ENCODE measurements at places on chromosomes 4 and X.

DNA sequence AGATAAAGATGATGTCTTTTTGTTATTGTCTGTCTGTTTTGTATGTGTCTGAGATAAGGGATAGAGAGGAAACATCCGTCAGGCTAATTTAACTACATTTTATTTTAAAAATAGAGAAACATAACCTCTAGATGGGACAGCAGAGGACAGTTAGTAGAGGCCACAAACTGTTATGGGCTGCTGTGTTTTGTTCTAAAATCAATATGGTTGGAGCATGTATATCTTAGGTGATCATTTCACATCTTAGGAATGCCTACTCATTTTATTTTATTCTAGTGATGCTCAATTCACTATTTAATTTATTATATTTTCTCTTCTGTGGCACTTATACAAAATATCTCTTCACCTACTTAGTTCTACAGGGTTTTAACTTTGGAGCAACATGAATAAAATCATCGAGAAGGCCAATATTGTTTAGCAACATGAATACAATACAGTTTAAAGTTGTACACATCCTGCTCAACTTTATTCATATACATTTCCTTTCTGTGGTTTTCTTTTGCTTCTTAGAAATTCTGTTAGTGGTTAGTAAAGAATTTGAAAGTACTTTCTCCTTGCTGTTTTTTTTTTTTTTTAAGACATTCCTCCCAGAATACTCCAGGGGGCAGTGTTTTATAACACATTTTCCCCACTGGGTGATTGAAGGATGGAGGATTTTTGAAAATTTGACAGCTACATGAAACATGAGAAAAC is 392.9 kb downstream of the UNC5C start:
- DNase-seq: no peak

- no peak for DNase-seq
Observed at GRCh38 chr4:8201321-8201781, 2.3 kb downstream of the SH3TC1 start.

DNA sequence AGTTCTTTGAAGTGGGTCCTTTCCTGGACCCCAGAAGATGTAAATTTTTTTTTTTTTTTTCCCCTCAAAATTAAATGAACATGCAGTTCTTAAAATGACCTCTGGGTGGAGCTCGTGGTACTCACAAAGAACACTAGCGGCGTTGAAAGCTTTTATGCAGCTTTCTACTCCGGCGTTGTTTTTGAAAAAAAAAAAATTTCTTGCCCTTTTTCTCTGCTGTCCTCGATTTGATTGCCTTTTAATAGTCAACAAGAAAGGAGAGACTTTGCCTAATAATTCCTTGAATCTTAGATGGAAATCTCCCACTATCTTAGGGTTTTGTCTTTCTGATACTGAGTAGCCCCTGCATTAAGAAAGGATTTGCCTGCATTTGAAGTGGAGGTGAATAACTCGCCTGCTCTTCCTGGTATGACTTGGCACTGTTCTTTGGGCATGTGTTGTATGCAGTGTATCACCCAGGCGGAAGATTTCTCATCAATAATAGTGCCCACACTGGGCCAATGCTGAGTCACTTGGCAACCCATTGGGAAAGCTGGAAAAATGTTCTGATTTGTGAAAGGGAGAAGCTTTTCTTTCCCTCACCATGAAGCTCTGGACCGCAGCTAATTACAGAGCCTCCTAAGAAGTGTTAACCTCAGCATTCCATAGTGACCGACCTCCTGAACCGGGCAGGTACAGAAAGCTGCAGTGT is 104.0 kb downstream of the PHEX start:
- DNase-seq: no peak

DNA sequence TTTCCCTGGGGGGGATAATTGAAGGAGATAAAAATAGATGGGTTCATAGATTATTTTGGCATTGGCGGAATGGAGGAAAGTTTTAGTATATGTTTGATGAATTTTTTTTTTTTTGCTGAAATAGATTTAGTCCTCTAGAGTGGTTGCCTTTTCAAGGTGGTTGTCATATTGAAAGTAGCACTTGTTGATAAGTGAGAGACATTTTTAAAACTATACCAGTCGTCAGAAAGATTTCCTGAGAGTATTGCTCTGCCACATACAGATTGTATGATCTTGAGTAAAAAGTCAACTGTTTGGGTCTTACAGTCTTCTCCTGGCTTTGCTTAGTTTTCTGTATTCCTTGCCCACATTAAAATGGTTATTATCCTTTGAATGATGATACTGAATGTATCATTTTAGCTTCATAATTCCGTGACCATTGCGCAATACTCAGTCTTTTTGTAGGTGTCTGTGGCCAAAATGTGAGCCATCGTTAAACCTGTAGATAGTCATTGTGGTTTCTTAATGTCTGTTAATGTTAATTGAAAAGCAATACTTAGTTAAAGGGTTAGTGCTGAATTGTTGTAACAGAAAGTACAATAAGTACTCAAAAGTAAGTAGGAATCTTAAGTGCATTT is 7.1 kb downstream of the SMARCAD1 start:
- no peak for DNase-seq

DNA sequence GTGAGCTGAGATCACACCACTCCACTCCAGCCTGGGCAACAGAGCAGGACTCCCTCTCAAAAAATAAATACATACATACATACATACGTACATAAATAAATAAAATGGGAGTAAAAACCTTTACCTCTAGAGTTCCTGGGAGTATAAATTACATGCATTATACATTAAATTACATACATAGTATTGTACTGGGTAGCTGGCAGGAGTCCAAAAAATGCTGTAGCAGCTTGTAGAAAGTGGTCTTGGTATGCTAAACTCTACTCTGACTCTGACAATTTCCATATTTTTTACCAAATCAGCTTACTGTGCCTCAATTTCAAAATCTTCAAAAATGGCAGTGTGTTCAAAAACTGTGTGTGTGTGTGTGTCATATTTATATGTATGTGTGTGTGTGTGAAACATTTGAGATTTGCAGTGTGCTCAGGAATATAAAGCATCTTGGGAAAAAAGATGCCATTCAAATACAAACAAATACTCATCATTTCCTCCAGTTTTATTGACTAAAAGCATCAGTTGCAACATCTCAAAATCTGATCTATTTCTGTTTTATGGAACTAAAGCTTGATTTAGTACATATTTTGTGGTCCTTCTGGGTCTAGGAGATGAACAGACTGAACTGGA is 171.7 kb downstream of the SHROOM3 start:
- DNase-seq: no peak

DNA sequence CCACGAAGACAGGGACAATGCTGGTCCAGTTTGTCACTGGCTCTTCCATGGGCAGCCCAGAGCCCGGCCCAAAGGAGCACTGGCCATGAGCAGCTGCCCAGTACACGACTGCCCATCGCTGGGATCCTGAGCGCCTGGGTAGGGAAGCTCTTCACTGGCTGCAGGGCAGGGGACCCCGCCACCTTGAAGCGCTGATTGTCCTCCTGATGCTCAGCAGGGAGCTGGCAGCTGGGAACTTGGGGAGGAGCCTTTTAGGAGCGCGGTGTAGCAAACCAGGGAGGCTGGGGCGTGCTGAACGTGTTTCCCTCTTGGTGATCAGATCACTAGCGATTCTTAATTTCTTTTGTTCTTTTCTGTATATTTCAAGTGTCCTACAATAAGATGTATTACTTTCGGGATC is 1.8 kb downstream of the L1CAM start:
- DNase-seq: no peak

DNA sequence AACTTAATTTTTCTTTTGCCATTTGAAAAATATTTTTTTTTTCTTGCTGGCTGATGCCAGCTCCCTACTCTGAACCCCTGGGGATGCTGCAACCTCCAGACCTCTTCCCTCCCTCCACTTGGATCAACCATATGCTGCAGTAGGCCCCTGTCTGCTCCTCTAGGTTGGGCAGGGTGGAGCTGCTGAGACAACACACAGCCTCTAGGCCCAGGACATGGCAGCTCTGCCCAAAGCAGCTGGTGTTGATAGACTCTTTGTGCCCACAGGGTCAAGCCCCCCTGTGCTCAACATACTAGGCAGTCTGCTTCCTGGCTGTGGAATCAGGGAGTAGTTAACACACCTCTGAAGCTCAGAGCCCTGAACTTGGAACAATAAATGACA is 19.9 kb upstream of the CLNK start:
- no peak for DNase-seq

- DNase-seq: no peak
Observed at GRCh38 chrX:69051901-69052300, 113.4 kb downstream of the PJA1 start.

DNA sequence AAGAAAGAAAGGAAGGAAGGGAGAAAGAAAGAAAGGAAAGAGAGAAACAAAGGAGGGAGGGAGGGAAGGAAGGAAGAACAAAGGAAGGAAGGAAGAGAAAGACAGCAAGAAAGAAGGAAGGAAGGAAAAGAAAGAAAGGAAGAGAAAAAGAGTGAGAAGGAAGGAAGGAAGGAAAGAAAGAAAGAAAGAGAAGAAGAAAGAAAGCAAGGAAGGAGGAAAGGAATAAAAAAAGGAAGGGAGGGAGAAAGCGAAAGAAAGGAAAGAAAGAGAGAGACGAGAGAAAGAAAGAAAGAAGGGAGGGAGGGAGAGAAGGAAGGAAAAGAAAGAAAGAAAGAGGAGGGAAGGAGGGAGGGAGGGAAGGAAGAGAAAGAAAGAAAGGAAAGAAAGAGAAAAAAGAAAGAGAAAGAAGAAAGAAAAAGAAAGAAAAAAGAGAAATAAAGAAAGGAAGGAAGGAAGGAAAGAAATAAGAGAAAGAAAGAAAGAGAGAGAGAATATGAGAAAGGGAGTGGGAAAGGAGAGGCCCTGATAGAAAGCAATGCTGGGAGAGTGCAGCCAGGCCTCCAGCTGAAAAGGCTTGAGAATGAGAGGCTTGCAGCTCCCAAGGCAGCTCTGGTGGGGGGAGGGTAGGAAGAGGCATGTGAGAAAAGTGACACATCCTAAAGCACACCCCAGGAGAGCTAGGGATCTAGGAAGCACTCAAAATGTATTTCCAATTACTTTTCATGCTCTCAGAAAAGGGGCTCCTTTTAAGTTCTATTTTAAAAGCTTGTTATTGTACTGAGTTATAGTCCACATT is 134.0 kb upstream of the ZIC3 start:
- no peak for DNase-seq

- no peak for DNase-seq
Observed at GRCh38 chr4:40957281-40957680, 207.5 kb downstream of the NSUN7 start.

- no peak for DNase-seq
Observed at GRCh38 chr4:114752391-114753165, 154.0 kb downstream of the UGT8 start.

DNA sequence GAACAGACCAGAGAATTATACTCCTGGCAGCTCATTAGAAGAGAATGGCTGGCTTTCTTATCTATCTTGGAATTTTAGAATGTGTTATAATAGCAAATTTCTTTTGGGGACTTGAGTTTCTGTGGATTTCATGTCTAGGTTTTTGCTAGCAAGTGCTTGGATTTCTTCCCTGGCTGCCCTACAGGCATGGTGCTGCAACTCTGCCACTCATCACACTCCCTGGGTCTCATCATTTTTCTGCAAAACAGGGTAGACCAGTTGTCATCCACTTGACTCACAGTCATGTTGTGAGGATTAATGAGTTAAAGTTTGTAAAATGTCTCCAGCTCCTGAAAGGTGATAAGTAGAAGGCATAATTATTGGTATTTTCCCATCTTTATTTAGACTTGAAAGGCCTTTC is 60.7 kb upstream of the LCORL start:
- DNase-seq: no peak

- DNase-seq: no peak
Observed at GRCh38 chr4:94428884-94429283, 22.9 kb upstream of the PDLIM5 start.

GRCh38 chr4:48578132-48578968 is 88.3 kb downstream of the ZAR1 start:
- no peak for DNase-seq

- DNase-seq: no peak
Observed at GRCh38 chrX:15014281-15014680, 141.1 kb downstream of the MOSPD2 start.

GRCh38 chr4:151165205-151166000 is 66.0 kb downstream of the RPS3A start:
- DNase-seq: no peak

GRCh38 chrX:22026731-22027130 is 5.4 kb upstream of the PHEX start:
- DNase-seq: no peak

GRCh38 chr4:1749370-1749769 is 28.0 kb downstream of the TACC3 start:
- no peak for DNase-seq

- DNase-seq: no peak
Observed at GRCh38 chr4:8866828-8867623, 4.6 kb downstream of the HMX1 start.

GRCh38 chr4:56844802-56845580 is 23.5 kb upstream of the SPINK2 start:
- no peak for DNase-seq

DNA sequence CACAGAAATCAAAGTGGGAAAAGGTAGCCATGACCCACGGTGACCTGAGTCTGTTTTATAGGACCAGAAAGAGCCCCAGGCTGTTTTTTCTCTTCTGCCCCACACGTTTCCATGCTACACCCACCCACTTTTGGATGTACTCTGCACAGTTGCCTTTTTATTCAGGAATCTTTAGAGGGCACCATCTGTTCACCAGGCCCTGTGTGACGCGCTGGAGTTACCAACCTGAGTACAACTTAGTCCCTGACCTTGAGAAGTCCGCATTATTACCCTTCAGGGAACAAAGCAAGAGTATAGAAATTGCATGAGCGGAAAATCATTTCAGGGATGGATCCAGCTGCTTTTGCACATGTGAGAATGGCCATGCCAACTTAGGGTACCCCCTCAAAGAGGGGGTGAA is 207.8 kb upstream of the GATB start:
- DNase-seq: no peak

GRCh38 chrX:111039606-111040005 is 56.4 kb upstream of the PAK3 start:
- no peak for DNase-seq

- no peak for DNase-seq
Observed at GRCh38 chrX:1610166-1610565, 4.7 kb upstream of the ASMT start.

GRCh38 chr4:154010371-154010770 is 221.5 kb upstream of the SFRP2 start:
- no peak for DNase-seq

- no peak for DNase-seq
Observed at GRCh38 chrX:103361798-103362197, 5.5 kb downstream of the TCEAL9 start.
